ENCODE measurements at places on chromosomes 16 and 17.
A peak's percentile ranks its signal among the peaks of the same experiment; 100 is the strongest.

DNA sequence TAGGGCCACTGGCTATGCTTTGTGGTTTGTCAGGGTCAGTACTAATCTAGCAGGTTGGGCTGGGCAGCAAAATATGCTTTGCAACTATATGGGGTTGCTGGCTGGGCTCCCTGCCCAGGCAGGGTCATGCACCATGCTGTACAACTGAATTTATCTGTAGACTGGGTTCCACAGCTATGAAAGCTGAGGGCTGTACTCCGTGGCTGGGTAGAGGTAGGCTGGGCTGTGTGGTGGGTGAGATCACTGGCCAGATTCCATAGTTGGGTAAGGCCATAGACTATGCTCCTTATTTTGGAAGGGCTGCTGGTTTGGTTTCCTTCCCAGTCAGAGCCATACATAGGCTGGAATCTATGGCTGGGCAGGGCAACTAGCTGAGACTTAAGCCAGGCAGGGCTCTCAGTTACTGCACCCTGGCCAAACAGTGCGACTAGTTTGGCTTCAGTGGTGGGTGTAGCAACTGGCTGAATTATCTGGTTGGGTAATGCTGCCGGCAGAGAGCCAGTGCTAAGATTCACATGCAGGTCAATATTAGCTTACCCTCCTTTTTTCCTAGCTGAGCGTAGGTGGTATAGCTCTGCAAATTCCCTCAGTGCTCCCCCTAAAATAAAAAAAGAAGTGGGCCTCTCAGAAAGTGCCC, 769.1 kb upstream of the CDH8 start:
- no peak for DNase-seq

GRCh38 chr16:59905131-59905530, 1171.0 kb upstream of the GOT2 start:
- no peak for DNase-seq

GRCh38 chr16:84252184-84252583, 12.4 kb upstream of the KCNG4 start:
- DNase-seq = no peak

GRCh38 chr17:80443916-80444643, 29.1 kb downstream of the ENDOV start:
- DNase-seq = no peak

GRCh38 chr17:57810721-57811637, 38.9 kb downstream of the MRPS23 start:
- no peak for DNase-seq

DNA sequence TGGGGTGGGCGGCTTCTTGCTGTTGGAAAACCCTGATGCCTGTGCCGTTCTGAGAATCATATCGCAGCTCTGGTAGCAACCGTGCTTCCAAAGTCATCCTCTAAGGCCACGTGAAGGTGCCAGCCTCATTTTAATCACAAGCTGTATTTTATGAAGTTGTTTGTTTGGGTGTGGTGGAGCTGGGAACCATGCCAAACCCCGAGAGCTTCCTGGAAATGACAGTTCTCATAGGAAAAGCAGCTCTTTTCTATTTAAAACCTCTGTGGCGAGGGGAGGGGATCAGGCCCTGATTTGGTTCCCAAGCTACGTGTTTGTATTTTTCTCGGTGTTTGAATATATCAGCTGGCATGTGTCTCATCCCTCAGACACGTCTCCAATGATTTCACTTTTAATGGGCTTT, 21.7 kb downstream of the KNOP1 start:
- peak; percentile 57 for DNase-seq

DNA sequence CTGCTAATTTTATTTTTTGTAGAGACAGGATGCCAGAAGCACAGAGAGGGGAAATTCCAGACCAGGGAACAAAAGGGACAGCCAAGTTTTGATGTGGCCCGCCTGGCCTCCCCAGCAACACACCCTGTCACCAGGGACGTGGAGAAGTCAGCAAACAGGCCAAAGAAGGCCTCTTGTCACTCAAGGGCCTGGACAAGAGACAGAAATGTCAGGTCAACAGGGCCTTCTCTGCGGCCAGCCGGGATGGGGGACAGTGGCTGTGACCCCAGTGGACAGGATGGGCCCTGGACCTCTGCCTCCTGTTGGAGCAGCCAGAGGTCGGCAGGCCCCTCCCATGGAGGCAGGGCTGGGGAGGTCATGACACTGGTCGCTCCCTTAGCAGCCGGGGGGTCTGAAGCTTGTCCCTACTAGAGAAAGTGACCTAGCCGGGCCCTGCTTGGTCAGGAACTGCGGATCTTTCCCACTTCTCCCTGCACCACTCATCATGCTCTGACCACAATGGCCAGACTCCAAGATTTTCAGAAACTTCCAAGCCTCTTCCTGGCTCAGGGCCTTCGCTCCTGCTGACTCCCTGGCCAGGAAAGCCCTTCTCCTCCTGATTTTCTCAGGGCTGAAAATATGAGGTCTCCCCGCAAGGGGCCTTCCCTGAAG, 9.2 kb upstream of the TVP23A start:
- no peak for DNase-seq

GRCh38 chr17:79952901-79953300, 82.8 kb downstream of the TBC1D16 start:
- DNase-seq = no peak
